ENCODE measurements at places on chromosomes 5 and 9.
A peak's percentile ranks its signal among the peaks of the same experiment; 100 is the strongest.

DNA sequence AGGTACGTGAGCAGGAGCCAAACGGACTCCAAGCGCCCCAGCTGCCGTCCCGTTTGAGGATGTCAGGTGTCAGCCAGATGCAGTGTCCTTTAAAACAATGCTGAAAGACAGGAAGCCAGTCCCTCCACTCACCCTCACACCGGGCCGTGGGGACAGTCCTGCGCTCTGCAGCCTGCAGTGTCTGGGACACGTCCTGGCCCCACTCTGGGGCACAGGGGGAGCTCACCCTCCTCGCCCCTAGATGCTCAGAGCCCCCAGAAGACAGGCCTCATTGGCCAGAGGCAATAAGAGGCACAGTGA is 79.7 kb downstream of the ZNF354C start:
- DNase-seq = no peak

- peak; percentile 7 for DNase-seq
These were observed 19.3 kb upstream of the SMIM32 start for GRCh38 chr5:136212252-136212721.

- DNase-seq = no peak
These were observed 5.0 kb upstream of the C9 start for GRCh38 chr5:39369123-39369815.

GRCh38 chr9:73176450-73176875 is 24.8 kb downstream of the ANXA1 start:
- DNase-seq = no peak

GRCh38 chr5:140883373-140883772 is 1.4 kb downstream of the PCDHA13 start:
- DNase-seq = no peak

- no peak for DNase-seq
These were observed 67.8 kb downstream of the PSD2 start for GRCh38 chr5:139863361-139863760.

- no peak for DNase-seq
These were observed 56.9 kb upstream of the GALNT10 start for GRCh38 chr5:154133591-154133990.
